Subcutaneous preadipocyte (primary cell): ENCODE measurements at places on chromosomes 2 and 18. TPM values are rescaled to one million over a fixed set of nuclear protein-coding genes. Genes with fewer than 3 reads are reported as not detected.

The MDH1B gene
- total RNA-seq = 0.37 and 0.78 TPM in 2 replicates

The GPR55 gene
- total RNA-seq = under 0.01 TPM in 1 of 2 replicates, not detected in the other

The RMC1 gene
- total RNA-seq = 18.4 and 23.7 TPM in 2 replicates

The CDH20 gene
- total RNA-seq = under 0.01 and 0.20 TPM in 2 replicates

The TMEM200C gene
- under 0.01 TPM in 1 of 2 replicates, not detected in the other for total RNA-seq

The GYPC gene
- total RNA-seq = 68.0 and 88.9 TPM in 2 replicates

The CD302 gene
- total RNA-seq = 7.8 and 12.1 TPM in 2 replicates

The SERPINB13 gene
- total RNA-seq = not detected in 2 replicates

The VIT gene
- 8.8 and 11.8 TPM in 2 replicates for total RNA-seq

The SERPINB4 gene
- total RNA-seq = under 0.01 TPM in 1 of 2 replicates, not detected in the other

The SLC9A4 gene
- not detected in 2 replicates for total RNA-seq

The AQP12B gene
- not detected in 2 replicates for total RNA-seq

The MROH2A gene
- total RNA-seq = not detected in 2 replicates

The NBAS gene
- total RNA-seq = 65.8 and 80.9 TPM in 2 replicates

The UGT1A8 gene
- not detected in 2 replicates for total RNA-seq

The RUFY4 gene
- not detected in 2 replicates for total RNA-seq

The KLF11 gene
- 6.2 and 7.4 TPM in 2 replicates for total RNA-seq

The MFSD2B gene
- under 0.01 and 0.37 TPM in 2 replicates for total RNA-seq

The NEB gene
- total RNA-seq = 0.20 and 0.73 TPM in 2 replicates

The RNF125 gene
- 1.8 and 2.3 TPM in 2 replicates for total RNA-seq

The C2orf78 gene
- total RNA-seq = not detected in 2 replicates

The MBP gene
- total RNA-seq = 18.8 and 26.5 TPM in 2 replicates
